ENCODE measurements at places on chromosomes 11 and 22.

DNA sequence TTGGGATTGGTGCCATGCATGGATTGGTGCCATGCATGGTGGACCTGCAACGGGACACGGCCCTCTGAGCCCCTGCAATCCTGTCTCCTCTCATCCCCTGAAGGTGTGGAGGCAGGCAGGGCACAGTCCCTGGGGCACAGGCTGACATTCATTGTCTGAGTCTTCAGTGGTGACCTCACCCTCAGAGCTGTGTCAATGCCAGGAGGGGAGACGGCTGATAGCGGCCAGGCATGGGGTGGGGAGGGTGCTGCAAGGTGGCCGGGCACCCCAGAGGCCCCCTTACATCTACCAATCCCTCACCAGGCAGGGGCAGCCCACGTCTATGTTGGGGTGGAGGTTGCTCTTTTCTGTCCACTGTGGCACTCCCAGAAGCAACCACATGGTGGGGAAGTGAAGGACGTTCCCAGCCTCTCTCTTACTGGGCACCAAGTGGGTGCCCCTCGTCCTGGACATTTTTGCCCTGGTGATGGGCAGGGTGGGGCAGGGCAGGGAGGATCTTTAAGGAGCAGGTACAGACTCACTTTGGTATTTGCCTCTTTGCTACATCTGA lies 47.6 kb downstream of the NECTIN1 start:
- no peak for DNase-seq

- no peak for DNase-seq
Observed at GRCh38 chr11:64245401-64245796, 1.3 kb downstream of the PPP1R14B start.

- no peak for DNase-seq
Observed at GRCh38 chr11:45641961-45642360, 23.5 kb downstream of the CHST1 start.

DNA sequence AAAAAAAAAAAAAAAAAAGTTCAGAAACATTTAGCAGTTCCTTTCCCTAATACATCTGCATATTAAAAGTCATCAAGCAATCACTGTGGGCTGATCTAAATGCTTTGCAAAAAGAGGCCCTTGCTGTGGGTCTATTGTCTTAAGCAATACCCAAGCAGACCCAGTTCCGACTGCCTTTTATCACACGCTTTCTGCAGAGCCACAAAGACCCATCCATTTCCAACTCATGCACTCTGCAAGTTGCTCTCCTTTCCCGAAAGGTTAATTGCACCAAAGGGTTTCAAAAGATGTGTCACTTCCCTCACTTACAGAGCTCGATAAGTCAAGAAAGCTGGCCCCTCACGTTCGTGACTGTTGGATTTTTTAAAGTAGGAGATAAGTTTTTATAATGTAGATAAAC lies 138.9 kb downstream of the MPPED1 start:
- no peak for DNase-seq

DNA sequence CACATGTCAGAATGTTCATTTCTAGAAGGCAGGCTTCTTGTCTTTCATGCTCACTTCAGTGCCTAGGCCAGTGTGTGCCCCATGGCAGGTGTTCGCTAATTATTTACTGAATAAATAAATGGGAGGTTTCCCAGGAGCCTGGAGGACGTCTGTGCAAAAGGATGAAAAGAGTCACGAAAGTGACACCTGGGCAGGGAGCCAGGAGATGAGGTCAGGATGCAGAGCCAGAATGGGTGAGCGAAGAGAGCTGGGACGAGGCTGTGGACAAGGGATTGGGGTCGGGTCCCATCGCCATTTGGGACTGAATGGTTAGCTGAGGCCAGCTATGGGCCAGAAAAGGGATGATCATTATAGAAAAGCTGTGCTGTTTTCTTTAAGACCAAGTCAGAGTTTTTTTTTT lies 560.4 kb downstream of the TBC1D22A start:
- no peak for DNase-seq

GRCh38 chr22:41538583-41538982 lies 5.7 kb downstream of the POLR3H start:
- DNase-seq, result no peak

DNA sequence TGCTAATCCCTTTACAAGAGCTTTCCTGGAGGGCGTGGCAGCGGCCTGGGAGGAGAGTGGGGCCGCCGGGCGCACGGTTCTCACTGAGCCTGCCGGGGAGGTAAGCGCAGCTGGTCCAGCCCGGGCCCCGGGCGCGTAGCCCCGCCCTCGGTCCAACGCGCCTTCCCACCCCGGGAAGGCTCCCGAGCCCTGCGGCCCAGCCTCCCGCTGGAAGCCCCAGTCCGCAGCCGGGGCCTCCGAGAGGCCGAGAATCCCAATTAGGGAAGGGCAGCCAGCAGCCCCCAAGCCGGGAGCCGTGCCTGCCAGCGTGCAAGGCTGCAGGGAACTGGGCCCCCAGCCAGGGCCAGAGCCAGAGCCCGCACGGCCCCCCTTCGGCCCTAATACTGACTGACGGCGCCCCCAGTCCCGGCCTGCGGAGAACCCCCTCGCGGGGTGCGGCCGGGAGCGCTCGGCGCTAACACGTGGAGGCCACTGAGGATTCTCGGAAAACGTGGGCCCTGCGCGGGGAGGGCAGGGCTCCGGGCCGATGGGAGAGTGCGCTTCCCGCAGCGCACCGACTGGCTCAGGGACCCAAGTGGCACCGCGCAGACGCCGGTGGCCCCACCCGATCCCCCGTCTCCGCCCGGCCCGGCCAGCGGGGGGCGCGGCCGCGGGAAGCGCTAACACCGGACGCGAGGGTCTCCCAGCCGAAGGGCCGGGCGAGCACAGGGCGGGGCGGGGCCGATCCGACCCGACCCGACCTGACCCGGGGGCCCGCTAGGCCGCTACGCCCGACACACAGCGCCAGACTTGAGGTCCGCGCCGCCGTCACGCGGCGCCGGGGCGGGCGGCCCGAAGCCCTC lies 5.7 kb downstream of the ZFTA start:
- no peak for DNase-seq

- DNase-seq, result no peak
Observed at GRCh38 chr11:1494650-1495049, 8.1 kb upstream of the MOB2 start.

DNA sequence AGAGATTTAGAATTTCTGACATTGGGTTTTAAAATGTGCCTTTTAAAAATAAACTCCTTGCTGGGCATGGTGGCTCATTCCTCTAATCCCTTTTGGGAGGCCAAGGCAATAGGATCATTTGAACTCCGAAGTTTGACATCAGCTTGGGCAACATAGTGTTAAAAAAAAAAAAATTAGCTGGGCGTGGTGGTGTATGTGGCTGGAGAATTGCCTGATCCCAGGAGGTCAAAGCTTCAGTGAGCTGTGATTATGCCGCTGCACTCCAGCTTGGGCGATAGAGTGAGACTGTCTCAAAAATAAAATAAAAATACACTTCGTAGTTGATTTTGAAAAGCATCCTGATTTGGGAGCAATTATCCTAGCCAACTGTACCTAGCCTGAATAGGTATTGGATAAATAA lies 3.4 kb upstream of the APLP2 start:
- no peak for DNase-seq

GRCh38 chr11:5679811-5680210 lies 5.1 kb downstream of the TRIM5 start:
- DNase-seq, result no peak

DNA sequence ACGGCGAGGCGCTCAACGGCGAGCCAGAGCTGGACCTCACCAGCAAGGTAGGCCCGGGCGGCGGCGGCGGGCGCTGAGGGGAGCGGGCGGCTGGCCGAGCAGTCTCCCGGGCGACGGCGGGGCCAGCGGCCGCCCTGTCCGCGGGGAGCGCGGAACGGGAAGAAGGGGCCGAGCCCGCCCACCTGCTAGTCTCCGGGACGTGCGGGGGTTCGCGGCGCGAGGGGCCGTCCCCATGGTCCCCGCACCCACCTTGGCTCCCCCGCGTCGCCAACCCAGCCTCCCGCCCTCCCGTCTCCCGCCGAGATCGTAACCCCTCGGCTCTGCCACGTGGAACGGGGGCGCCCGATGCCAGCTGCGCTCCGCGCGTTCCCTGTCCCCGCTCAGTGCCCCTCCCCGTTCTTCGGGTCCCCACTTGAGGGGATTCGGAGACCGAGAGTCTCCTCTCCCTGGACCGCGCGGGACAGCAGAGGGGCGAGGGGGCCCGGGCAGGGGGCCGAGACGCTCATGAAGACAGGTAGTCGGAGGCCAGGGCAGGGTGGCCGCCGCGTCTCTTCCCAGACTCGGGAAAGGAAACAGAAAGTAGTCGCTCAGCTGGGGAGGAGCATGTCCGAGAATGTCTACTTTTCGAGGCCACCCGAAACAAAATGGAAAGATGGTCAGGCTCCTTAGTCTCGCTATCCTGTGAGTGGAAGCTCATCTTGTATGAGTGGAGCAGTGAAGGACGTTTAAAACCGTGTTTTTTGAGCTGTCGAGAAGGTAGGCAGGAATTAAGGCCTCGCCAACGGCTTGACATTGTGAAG lies 557 bp downstream of the GTPBP1 start:
- no peak for DNase-seq

- no peak for DNase-seq
Observed at GRCh38 chr22:18082467-18082866, 4.7 kb downstream of the PEX26 start.

DNA sequence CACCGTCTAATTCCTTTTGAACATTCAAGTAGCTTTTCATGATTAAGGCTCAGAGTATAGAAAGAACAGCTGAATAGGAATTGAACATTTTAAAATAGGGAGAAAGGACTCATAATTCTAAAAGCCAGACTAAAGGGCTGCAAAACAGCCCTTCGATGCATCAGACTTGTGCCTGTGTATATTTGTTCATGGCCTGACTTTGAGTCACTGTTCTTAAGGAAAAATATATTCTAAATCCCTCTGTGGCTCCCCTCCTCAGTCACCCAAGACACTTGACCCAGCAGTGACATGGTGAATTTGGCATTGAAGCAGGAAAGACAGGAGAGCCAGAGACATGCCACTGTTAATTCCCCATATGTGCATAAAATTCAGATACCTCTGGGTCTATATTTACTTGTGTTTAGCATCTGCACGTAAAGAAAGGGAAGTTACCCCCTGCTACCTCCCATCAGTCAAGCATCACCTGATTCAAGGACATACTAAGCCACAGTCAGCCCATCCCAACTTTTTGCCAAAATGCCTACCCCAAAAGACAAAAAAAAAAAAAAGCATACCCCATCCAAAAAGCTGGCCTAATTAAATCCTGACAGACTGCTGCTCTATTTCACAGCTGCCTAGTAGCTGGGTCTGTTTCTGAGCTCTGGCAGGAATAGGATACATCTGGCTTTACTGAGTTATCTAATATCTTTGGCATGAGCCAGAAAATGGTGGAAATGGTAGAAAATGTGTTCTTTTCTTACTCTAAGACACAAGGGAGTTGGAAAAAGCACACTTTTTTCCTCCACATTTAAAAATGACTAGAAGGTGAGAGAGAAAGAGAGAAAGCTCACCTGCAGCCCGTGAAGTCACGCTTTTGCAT lies 93.5 kb downstream of the COMMD9 start:
- no peak for DNase-seq

DNA sequence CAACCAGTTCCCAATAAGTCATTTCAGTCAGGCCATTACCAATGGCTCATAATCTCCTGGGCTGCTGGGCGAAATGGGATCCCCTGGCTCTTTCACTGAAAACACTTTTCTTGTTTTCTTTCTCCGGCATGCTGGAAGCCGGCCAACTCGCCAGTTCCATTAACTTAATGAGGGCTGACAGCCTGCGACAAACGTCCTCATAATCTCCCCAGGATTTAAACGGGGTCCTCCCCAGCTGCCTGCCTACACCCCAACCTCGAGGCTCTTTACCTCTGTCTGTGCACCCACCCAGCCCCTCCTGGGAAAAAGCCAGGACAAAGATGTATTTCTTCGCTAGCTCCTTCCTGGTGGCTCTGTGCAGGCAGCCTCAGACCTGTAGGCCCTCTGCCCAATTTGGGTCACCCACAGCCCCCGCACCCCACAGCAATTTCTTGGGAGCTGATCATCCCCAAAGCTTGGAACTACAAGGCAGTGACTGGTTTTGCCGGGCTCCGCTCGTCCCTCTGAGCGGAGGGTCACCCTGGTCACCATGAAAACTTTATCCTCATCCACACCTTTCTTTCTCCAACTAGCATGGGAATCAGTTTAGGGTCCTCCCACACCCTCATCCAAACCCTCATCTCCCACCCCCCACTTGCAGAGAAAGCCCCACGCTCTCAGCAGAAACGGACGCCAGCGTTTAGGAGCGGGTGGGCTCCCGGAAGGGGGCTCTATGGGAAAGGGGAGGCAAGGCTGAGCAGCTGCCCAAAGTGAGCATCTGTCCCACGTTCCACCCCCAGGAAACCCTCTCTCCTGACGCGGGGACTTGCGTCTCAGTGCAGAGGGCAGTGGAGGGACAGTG lies 51.1 kb upstream of the KCNQ1OT1 start:
- no peak for DNase-seq

- DNase-seq, result no peak
Observed at GRCh38 chr22:45271667-45272201, 13.0 kb upstream of the UPK3A start.

Measured in stimulated activated CD8-positive, alpha-beta memory T cell treated with anti-CD3 and anti-CD28 coated beads, Interleukin-7, amount 100 ng/mL, for 24 hours (primary cell).